ENCODE measurements at places on chromosomes 3 and 15.

DNA sequence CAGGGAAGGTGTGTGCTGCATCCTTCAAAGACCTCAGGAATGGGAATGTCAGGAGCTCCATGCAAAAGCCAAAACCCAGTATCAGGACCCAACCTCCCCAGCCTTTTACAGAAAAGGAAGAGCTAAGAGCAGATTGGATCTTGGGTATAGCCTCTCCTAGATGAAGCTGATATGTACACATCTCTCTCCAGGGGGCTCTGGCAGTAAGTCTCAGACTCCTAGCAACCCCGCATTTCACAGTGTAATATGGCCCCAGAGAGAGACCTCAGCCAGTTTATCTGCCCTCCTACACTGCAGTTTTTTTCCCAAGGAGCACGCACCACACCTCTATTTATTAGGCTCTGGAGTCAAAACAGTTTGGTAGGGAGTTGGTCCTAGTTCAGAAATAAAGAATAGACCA, 88.2 kb downstream of the RBPMS2 start:
- no peak for DNase-seq

DNA sequence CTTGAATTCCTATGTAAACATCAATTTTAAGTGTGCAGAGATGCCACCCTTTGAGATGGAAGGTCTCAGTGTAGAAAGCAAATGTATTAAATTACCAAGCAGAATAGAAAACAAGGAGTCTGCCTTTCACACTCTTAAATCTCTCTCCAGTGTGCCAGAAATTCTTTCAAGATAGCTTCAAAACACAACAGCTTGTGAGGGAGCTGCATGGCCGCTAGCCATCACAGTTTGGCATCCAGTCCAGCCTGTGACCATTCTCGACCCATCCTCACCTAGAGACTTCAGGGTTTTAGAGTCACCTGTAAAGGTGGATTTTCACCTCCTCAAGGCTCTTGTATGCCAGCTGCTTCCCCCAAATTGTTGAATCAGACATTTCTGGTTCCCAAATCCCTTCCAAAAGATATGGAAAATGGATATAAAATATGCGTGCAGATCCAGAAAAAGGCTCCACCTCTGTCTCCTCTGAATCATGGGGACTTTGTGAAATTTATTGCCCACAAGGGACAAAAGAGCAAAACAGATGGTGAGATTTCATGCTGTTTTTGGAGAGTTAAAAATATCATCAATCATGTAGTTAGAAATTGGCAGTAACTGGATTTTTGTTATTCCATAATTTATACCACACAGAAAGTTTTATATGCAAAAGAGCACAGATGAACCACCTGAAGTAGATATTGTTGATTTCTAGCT, 114.2 kb upstream of the THRB start:
- DNase-seq: no peak

DNA sequence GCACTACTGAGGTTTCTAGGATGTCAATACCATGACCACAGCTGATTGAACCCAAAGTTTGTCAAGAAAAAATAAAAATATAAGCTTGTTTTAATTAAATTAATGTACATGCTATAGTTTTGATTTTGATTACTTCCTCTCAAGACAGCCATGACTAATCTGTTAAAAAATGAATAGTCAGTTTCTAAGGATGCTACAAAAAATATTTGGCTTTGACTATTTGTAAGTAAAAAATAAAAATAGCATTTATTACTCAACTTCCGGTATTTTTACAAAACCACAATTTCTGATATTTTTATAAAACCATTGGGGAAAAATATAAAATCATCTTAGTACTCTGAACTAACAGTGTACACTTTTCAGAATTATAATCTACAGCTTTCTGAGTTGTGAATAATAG, 12.1 kb upstream of the TEX9 start:
- DNase-seq: no peak

DNA sequence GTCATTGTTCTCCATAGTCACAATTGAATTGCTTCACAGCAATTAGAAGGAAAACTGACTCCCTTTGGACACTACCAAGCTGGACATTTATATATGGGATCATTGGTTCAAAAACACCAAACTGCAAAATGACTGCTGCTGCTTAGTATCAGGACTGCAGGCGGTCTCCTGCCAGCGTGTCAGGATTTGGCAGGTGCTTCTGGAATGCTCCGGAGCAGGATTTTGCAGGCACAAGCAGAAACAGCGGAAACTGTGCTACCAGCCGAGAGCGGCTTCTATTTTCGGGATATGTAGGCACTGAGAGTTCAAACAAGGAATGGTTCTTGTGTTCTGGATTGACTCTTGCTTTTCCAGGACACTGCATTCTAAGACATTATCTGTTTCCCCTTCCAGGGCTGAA, 95.5 kb downstream of the SSR3 start:
- DNase-seq: no peak

- DNase-seq: no peak
These were observed 256.7 kb upstream of the KCNH8 start for GRCh38 chr3:18891641-18892040.

DNA sequence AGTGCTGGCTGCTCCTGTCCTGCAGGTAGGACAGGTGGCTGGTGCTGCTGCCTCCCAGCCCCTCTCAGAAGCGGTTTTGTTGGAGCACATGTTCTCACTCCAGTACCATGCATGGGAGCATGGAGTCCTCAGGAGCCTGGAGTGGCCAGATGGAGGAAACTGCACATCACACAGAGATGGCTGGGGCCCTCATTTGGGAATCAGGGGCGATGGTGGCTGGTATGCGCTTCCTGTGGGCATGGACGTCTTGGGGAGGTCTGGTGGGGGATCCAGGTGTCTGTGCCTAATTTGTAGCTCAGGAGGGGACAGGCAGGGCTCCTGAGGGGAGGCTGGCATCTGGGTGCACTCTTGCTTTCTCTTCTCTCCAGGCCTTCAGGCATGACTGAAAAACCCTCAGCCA, 168.2 kb downstream of the KLF13 start:
- no peak for DNase-seq

All from activated CD4-positive, CD25-positive, alpha-beta regulatory T cell (primary cell).